ENCODE measurements at places on chromosomes 6 and 20.

DNA sequence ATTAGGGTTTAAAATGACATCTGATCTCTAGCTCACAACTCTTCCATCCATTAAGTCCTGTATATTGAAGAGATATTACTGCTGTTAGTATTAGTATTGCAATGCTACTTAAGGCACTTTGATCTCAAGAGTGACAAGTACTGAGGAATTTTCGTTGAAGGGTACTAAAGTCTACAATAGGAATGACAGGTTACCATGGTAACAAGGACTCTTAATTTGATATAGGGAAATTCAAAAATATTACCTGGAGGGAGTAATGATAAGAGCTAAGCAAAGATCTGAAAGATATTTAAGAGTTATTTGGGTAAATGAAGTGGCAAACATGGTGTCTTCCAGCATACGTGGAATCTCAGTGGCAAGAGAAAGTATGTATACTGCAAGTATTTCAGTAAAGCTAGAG is 518.0 kb upstream of the SLC35B3 start:
- no peak for DNase-seq

DNA sequence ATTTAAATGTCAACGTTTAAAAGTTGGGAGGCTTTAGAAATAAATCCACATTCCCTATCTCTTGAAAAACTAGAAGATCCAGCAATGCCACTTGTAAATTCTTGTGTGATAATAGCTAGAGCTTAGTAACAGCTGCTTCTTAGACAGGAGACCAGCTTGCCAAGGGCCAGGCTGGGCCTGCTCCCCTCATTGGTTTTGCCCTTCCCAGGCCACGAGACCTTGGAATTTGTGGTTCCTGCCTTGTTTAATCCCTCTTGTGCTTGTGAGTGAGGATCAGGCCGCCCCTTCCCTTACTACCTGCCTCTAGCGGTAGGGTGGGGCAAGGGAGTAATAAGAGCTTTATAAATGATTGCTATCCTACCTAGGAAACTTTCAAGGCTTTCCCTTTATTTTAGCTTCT is 363.5 kb downstream of the SYNE1 start:
- DNase-seq: peak; percentile 69

- DNase-seq: no peak
Observed at GRCh38 chr6:118511930-118512715, 36.0 kb upstream of the PLN start.

- peak; percentile 35 for DNase-seq
Observed at GRCh38 chr6:105374010-105374420, 28.9 kb downstream of the PREP start.

GRCh38 chr20:50376888-50377459 is 133.2 kb upstream of the PTPN1 start:
- DNase-seq: no peak

GRCh38 chr6:150567823-150568383 is 31.8 kb upstream of the PLEKHG1 start:
- DNase-seq: no peak

DNA sequence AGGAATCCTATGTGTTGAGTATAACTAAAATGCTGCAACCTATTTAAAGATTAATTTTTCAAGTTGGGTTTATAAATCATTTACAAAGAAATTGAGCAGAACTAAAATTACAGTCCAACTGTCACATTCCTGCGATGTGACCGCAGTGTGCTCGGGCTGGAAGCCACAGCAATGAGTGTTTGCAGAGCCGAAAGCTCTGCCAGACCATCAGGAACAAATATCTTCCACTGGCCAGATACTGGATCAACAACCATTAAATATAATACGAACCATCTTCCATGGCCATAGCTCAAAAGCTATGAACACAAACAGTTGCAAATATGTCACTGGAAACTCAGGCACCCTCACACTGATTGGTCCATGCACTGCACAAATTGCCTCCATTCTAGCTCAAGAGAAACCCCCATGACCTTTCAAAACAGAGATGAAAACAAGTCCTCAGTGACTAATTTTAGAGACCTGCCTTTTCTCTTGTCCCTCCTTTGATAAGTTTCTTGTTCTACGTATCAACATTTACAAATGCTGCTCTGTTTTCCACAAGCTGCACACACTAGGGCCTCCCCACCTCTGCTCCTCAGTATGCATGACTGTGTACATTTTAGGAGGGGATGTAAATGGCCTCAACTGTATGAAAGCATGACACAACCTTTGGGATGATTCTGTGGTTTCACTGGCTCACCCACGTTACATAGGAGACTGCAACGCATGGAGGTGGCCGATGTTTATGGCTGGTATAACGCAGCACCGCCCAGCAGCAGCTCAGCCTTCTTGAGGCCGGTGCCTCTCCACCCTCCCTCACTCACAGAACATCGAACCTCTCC is 171.7 kb downstream of the WDR27 start:
- peak; percentile 95 for DNase-seq

- DNase-seq: no peak
Observed at GRCh38 chr6:111220383-111221031, 133.2 kb downstream of the SLC16A10 start.

DNA sequence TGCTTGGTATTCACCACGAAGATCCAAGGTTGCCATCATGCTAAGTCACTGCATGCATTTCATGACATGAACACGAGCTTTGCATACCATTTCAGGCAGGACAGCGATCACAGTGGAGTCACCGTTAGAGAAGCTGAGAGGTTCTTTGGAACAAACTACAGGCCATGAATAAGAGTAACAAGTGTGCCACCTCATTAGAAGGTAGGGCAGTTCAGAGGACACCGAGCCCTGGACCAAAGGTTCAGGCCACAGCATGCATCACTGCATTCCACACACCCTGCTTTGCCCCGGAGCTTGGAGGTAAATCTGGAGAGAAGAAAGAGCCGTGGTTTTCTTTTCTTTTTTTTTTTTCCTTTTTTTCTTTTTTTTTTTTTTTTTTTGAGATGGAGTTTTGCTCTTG is 66.9 kb upstream of the CDH4 start:
- DNase-seq: no peak

GRCh38 chr20:31485450-31486339 is 10.6 kb downstream of the REM1 start:
- peak; percentile 59 for DNase-seq

DNA sequence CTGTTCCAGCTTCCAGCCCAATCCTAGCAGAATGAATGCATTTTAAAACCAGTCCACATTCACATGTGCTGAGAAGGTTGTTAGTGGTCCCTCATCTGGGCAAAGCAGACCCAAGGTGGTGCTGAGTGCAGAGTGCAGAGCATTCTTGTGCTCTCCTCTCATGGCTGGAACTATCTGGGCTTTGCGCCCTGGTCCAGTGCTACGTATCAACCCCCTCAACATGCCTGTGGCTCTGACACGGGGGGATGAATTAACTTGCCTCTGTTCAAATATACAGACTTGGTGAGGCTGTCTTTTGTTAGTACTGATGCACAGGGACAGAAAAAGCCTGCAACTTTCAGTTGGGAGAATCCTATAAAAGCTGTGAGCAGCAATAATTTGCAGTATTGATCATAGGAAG is 42.5 kb downstream of the PANK2 start:
- DNase-seq: peak; percentile 32

GRCh38 chr6:105199711-105200110 is 19.9 kb upstream of the POPDC3 start:
- DNase-seq: no peak

DNA sequence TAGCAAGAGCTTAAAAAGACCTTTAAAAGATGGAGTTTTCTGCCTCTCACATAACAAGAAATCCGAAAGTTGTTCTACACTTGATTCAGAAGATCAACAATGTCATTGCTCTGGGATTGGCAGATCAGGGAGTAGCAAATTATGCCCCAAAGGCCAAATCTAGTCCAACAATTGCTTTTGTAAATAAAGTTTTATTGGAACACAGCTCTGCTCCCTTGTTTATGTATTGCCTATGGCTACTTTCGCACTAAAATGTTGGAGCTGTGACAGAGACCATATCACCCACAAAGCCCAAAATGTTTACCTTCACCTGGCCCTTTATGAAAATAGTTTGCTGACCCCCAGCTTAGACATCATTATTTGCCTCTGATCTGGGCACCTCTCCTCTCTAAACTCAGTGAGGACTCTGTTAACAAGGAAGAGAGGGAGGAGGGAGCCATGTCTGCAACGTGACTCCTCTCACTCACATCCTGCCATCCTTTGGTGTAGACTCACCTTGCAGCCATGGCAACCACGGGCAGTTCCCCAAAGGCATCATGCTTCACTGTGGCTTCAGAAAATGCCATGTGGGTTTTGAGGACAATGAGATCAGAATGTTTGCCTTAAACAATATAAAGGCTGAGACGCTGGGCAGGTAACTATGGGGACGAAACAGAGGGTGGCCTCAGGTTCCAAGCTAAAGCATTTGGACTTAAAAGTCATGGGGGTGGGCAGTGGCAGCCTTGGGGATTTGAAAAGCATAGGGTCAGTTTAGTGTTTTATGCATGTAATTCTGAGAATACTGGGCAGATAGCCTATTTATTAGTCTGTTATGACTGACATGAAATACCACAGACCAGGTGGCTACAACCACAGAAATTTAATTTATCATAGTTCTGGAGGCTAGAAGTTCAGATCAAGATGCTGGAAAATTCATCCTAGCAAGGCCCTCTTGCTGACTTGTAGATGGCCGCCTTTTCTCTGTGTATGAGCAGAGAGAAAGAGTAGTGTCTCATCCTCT is 149.7 kb upstream of the TNFAIP3 start:
- peak; percentile 32 for DNase-seq

- DNase-seq: no peak
Observed at GRCh38 chr6:34519971-34520644, 36.0 kb downstream of the SPDEF start.

DNA sequence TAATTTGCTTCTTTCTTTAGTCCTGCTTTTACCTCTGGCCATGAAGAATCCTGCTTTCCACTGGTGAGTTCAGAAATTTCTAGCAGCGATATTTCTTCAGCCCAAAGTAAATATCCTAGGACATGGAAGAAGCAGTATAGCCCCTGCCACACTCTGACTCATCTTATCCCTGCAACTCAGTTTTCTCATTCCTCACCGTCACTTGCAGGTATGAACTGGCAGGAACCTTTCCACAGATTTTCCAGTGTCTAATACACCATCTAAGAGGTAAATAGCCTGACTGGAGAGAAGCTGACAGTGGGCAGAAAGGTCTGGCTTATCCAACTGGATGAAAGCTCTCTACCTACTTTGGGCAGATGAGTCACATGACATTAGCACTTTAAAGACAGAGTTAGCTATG is 816.7 kb upstream of the FLRT3 start:
- DNase-seq: no peak

DNA sequence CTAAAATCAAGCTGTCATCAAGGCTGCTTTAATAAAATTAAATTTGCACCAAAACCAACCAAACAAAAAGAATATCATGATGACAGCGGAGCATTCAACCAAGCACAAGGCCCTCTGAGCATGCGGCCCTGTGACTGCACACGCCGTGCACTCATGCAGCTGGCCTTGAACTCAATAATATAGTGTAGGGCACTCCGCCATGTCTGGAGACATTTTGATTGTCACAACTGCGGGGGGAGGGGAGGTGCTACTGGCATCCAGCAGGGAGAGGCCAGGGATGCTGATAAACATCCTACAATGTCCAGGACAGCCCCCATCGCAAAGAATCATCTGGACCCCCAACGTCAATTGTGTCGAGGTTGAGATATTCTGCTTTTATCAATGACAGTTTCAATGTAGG is 9.7 kb downstream of the MOCS3 start:
- no peak for DNase-seq

- DNase-seq: no peak
Observed at GRCh38 chr6:112172540-112172939, 81.8 kb downstream of the LAMA4 start.

DNA sequence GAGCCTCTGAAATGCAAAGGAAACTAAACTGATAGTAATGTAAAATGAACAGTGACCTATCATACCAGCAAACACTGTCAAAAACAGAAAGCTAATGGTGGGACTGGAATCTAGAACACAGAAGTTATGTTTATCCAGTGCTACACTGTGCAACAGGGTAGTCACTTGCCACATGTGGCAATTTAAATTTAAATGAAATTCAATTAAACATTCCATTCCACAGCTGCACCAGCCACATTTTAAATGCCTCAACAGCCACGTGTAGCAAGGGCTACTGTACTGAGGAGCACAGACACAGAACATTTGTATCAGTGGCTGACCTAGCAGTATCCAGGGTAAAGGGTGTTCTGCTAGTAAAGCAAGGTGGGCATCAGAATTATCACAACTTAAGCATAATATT is 5.6 kb upstream of the POLR1H start:
- DNase-seq: no peak

All from astrocyte (in vitro differentiated cells and primary cell).